ENCODE measurements at places on chromosomes 5 and 9.

- DNase-seq = no peak
Observed at GRCh38 chr5:34511915-34512314, 144.2 kb upstream of the RAI14 start.

GRCh38 chr5:83914662-83915418, 194.2 kb upstream of the HAPLN1 start:
- no peak for DNase-seq

DNA sequence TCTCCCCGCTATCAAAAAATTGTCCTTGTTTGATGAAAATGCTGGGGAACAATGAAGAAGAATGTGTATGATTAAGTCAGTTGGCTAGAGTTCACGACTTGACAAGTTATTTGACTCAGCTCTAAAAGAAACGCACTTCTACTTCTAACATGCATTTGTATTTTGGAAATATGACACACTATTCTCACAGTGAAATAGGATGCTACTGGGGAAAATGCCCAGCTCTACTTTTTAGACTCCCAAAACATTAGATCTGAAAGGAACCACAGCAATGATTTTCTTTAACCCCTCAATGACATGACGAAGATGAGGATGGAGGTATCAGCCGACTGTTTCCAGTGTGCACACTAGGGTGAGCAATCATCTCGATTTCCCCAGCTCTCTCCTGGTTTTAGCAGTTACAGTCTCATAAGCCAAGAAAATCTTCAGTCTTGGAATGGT, 83.6 kb upstream of the PCSK1 start:
- no peak for DNase-seq

GRCh38 chr5:180637962-180638680, 11.3 kb downstream of the FLT4 start:
- no peak for DNase-seq

DNA sequence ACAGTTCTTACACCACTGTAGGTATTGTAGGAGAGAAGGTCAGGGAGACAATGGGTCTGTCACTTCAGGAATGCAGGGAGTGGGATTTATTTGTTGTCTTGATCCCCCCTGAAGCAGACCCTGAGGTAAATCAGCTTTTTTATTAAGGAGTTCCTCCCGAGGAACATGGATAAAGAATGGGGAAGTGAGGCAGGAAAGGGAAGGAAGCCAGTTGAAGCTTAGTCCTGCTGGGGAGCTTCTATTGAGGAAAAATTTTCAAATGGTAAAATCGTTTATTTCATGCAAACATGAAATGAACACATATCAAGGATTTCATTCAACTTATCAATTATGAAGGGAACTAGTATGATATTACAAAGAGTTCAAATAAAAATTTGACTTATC, 318.6 kb upstream of the PIK3R1 start:
- no peak for DNase-seq

- DNase-seq = no peak
Observed at GRCh38 chr9:107504585-107505455, 15.3 kb upstream of the KLF4 start.

DNA sequence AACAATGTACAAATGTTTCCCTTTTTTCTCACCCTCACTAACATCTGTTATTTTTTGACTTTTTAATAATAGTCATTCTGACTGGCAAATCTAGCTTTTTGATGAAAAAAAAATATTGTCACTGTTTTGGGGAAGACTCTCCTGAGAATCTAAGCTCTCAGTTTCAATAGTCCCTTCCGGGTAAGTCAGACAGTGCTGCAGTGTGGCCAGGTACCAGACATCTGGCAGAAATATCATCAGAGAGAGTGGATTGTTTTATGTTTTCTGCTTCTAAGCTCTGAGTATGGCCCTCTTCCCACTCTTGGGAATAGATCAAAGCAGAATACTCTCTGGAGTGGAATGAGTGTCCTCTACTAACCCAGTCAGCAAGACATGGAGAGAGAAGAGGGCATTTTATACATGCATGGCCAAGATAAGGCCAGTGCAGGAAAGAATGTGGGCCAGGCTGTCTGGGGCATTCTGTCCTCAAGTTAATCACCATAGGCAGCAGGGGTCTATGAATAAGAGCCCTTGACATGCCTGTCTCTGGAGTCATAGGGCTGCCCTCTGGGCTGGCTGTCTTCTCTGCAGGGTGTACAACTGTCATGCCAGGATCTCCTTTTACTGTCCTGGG, 38.5 kb upstream of the OR2S2 start:
- no peak for DNase-seq

GRCh38 chr9:117574099-117574498, 130.1 kb upstream of the TLR4 start:
- no peak for DNase-seq

DNA sequence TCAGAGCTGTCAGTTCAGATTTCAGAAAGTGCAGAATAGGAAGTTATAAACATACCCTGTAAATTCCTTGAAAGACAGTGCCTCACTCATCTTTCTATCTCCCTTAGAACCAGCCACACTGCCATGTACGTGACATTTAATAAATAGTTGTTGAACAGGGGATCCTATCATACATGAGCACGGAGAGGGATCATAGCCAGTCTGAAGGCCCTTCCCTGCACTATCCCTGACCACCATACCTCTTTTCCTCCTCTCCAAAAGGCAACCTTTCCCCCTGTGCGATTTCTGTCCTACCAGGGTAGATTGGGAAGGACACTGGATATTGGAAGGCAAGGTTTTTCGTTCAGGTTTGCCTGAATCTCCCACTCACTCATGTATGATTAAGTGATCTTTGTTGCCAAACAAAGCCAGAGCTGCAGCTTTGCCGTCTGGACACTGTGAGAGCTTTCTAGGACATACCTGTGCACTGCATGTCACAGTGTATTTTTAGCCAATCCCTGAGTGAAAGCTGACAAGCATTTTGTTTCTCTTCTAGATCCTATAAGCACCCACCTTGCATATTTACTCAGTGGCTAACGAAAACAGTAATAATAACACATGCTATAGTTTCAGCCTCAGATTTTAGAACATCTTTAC, 986.5 kb upstream of the WWC1 start:
- no peak for DNase-seq

GRCh38 chr5:172322028-172322965, 38.7 kb upstream of the UBTD2 start:
- DNase-seq = peak; percentile 26

- no peak for DNase-seq
Observed at GRCh38 chr5:119682372-119682771, 53.0 kb downstream of the FAM170A start.

DNA sequence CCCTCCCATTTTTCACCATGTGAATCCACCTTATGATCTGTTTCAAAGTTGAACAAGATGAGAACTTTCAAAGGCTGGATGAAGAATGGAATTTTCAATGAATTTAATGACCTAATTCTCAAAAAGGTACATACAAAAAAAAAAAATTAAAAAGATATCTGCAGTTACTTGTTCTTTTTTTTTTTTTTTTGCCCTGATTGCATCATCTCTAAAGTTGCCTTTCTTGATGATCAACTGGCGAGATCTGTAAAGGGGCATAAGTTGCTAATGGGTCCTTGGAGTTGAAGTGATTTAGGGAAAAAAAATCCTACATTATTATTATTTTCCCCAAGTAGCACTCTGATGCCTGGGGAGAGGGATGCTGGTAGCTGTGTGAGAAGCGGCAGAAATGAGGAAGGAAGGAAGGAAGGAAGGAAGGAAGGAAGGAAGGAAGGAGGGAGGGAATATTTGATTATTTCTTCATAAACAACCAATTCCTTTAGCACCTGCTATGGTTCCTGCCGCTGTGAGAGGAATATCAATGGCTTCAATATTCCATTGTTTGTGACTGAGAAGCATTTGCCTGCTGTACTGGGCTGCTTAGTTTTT, 48.8 kb upstream of the CD180 start:
- DNase-seq = no peak

GRCh38 chr5:58241389-58241788, 218.5 kb downstream of the PLK2 start:
- no peak for DNase-seq

- no peak for DNase-seq
Observed at GRCh38 chr5:138170299-138170698, 8.1 kb downstream of the BRD8 start.

DNA sequence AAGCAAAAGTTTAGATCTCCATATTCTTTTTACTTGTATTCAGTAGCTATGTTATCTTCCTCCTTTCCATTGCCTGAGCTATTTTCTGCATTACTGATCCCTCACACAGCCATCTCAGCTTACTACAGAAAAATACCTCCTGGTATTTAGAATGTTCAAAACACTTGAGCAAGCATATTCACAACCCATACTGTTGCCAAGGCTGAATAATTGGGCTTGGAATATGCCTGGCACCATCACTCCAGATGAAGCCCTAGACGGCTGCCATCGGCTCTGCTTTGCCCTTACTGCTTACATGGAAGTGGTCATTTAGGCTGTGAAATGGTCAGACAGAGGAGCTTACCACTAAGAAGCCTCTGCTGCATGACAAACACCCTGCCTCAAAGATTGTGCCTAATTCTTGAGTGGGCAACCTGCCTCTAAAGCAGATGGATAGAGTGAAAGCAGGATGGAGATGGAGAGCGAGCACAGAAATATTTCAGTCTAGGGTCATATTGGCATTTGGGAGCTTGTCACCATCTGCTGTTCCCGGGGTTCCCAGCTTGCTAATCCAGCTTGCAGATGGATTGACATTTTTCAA, 92.5 kb upstream of the TAS2R1 start:
- no peak for DNase-seq

DNA sequence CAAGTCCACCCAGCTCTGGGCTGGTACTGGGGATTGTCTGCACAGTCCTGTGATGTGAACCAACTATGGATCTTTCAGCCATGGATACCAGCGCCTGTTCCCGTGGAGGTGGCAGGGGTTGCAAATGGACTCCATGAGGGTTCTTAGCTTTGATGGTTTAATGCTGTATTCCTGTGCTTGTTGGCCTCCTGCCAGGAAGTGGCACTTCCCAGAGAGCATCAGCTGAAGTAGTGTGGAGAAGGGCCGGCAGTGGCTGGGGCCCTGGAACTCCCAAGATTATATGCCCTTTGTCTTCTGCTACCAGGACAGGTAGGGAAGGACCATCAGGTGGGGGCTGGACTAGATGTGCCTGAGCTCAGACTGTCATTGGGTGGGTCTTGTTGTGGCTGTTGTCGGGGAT, 1104.8 kb upstream of the COX7C start:
- no peak for DNase-seq

GRCh38 chr9:131045300-131046092, 36.5 kb downstream of the LAMC3 start:
- DNase-seq = no peak

DNA sequence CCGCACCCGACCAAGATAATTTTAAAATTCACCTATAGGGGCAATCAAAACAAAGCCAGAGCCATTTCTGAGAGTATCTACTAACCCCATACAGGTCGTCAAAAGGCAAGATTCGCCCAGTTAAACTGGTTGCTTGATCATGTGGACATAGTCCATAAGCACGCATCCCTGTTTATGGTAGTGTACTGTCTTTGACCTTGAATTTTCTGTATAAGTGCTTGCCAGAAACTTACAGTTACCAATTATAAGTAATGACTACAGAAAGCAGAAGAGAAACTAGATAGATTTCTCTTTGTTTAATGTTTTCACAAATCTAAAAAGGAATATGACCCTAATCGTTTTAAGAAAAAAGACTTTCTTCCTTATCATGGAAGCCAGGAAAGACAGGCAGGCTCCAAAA, 25.6 kb downstream of the SLC31A1 start:
- DNase-seq = no peak

DNA sequence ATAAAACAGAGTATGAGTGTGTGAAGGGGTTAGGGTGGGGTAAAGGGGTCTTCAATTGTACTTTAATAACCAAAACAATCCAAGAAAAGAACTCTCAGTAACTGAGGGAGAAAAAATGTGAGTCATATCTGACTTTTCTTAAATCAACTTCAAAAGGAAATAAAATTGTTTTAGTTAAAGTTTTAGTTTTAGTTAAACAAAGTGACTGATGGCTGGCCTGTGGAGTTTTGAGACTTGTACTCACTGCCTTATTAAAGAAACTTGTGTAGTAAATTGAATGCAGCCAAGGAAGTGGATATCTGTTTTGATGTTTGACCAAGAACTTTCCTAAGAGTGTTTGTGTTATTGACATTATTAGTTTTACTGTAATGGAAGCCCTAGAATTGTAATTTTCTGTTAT, 2032.6 kb downstream of the MAT2B start:
- DNase-seq = no peak

- DNase-seq = no peak
Observed at GRCh38 chr5:66880401-66880800, 284.2 kb downstream of the MAST4 start.

DNA sequence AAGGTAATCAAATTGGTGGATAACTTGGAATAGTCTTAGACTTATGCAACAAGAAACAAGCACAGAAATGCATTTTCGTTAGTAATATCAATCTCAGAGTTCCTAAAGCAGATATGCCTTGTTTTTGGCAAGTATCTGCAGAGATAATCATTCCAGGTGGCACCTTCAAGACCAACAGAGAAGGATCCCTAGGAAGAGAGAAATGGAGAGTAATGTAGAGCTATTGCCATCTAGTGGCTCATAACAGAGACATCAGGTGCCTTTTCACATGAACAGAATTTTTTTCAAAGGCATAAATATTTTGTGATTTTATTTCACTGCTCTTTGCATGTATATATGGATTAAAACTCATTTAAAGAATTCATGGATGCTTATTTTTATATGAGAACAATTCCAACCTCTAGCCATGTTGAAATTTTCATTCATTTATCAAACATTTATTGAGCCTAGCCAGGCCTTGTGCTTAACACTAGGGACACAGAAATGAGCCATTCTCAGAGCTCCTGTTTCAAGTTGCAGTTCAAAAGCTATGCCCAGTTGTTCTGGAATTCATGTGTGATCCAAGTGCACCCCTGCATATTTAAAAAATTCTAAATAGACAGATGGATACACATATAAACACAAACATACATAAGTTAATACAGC, 117.5 kb upstream of the OR13F1 start:
- peak; percentile 5 for DNase-seq

DNA sequence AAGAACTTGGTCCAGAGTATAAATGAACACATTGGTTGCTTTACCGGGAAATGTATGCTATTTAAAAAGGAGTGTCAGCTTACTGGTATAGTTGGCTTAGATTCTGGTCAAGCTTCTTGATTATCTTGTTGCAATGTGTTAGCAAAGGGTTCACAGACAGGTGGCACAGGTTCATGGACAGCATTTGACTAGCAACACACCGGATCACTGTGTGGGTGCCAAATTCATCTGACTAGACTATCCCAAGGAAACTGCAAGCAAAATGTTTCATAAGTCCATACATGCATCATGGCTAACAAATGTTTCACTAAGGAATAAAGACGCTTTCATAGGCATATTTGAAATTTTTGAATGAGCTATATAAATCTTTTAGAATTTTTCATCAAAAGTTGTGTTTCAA, 274.1 kb downstream of the PLK2 start:
- DNase-seq = no peak

DNA sequence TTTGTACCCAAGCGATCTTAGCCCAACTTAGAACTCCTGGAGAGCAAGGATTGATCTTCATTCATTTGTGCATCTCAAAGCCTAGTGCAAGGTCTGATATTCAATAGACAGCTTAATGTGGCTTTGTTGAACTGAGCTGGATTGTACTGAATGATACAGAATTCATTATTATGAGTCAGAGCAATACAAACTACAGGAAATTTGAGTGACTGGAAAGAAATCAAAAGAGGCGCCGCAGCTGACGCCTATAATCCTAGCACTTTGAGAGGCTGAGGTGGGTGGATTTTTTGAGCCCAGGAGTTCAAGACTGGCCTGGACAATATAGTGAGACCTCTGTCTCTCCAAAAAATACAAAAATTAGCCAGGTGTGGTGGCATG, 58.6 kb downstream of the ENC1 start:
- no peak for DNase-seq
